Right hindlimb (tissue), 1 donor: ENCODE measurements at places on chromosomes 6 and 20.
A peak's percentile ranks its signal among the peaks of the same experiment; 100 is the strongest.

GRCh38 chr6:167937948-167938911 lies 59.2 kb upstream of the KIF25 start:
- no peak for DNase-seq

GRCh38 chr6:41685641-41686380 lies 47.5 kb downstream of the MDFI start:
- DNase-seq = peak; percentile 15

- DNase-seq = peak; percentile 69
These were observed 31.2 kb downstream of the PARD6B start for GRCh38 chr20:50762435-50763220.

GRCh38 chr6:129959358-129959930 lies 58.9 kb upstream of the L3MBTL3 start:
- no peak for DNase-seq

GRCh38 chr6:167654389-167654788 lies 172.3 kb upstream of the AFDN start:
- no peak for DNase-seq

- DNase-seq = no peak
These were observed 186.7 kb downstream of the GJA10 start for GRCh38 chr6:90080876-90081481.

GRCh38 chr20:37336369-37337207 lies 9.4 kb upstream of the SRC start:
- DNase-seq = peak; percentile 65

DNA sequence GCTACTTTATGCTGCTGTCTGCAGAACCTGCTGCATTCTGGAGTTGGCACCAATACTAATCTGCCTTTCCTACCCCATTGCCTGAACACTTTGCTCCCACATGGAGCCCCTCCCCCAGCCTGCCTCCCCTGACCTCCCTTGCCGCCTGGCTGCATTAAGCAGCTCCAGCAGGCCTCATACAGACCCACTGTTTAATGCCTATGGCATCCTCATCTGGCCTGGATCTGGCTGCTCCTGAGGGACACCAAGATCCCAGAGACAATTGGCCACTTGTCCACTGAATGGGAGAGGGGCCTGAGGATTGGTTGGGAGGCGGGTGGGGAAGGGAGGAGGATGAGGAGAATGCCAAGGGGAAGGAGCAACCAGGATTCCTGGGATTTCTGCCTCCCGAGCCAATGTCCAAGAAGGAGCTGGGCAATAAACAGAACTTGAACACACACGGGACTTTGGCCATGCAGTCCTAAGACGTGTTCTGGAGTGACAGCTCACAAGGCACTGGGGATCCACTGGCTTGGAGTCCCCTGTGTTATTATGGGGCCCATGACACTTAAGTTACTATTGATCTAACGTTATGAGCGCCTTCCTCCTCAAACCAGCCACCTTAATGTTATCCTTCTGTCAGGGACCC lies 10.4 kb upstream of the KCNK5 start:
- no peak for DNase-seq

DNA sequence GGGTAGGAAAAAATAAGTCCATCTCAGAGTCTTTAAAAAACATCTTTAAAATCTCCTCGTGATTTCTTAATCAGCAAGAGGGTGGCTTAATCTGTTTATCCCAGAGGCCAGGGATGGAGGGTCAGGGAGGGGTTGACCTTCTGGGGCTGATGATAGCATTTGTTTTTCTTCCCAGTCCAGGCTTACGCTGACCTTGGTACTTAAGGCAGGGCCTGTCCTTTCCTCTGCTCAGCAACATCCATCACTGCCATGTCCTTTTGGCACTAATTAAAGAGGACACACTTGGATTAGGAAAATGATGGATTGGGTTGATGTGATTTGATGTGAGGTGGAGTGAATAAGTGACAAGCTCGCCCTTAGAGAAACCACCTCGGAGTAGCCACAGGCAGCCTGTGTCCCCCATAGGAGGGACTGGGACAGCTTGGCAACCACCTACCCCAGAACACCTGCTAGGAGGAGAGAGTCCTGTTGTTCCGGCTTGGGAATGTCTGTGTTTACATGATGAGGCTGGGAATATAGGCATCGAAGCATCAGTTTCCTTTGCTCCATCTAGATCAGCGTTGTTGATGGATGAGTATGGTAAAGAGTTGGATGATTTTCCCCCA lies 44.2 kb downstream of the PHACTR3 start:
- DNase-seq = no peak

GRCh38 chr6:35500782-35501181 lies 3.9 kb upstream of the TEAD3 start:
- no peak for DNase-seq

GRCh38 chr6:132481189-132481588 lies 31.7 kb downstream of the STX7 start:
- DNase-seq = no peak

DNA sequence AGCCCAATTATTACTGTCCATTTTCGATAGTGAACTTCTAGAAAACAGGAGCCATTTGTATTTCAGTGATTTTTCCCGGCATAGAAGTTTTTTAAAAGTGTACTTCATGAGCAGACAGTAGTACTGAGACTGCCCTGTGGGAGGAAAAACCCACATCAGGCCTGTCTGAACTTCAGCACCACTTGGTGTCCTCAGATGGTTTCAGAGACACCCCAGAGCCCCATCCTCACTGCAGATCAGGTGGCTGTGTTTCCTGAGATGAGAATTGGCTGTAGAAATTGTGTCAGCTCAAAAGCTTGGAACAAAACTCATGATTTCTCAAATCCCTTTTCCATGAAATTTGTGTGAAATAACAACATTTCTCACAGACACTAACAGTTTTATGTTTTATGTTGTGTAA lies 110.0 kb upstream of the RIN2 start:
- no peak for DNase-seq

- DNase-seq = no peak
These were observed 245.8 kb upstream of the RAB32 start for GRCh38 chr6:146297815-146298214.

- DNase-seq = peak; percentile 56
These were observed 24.6 kb downstream of the SLCO4A1 start for GRCh38 chr20:62666736-62667529.

DNA sequence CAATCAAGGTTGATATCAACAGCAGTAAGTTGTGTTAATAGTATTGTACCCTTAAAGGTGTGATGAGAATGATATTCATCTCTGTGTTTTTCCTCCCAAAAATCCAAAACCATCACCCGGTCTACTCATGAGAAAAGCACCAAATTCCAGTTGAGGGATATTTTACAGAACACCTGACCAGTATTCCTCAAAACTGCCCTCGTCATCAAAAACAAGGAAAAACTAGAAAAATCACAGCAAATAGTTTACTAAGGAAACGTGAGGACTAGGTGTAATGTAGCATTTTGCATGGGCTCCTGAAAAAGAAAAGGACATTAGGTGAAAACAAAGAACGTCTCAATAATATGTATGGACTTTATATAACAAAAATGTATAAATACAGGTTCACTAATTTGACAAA lies 394.4 kb upstream of the NRSN1 start:
- DNase-seq = no peak

- no peak for DNase-seq
These were observed 2.2 kb downstream of the IBTK start for GRCh38 chr6:82245376-82245775.

- no peak for DNase-seq
These were observed 144.2 kb upstream of the HDDC2 start for GRCh38 chr6:125446011-125446410.

DNA sequence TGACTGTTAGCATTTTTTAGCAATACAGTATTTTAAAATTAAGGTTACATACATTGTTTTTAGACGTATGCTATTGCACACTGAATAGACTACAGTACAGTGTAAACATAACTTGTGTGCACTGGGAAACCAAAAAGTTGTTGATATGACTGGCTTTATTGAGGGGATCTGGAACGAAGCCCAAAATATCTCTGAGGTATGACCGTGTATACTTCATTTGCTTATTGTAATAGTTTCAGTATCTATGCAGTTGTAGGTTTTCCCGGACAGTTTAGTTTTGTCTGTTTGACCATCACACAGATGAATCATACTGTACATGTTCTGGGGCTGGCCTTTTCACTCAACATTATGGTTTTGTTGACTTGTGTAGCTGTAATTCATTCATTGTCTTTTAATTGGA lies 6.9 kb upstream of the ZBTB12 start:
- DNase-seq = no peak

- DNase-seq = no peak
These were observed 218.7 kb upstream of the FERMT1 start for GRCh38 chr20:6341491-6341890.

DNA sequence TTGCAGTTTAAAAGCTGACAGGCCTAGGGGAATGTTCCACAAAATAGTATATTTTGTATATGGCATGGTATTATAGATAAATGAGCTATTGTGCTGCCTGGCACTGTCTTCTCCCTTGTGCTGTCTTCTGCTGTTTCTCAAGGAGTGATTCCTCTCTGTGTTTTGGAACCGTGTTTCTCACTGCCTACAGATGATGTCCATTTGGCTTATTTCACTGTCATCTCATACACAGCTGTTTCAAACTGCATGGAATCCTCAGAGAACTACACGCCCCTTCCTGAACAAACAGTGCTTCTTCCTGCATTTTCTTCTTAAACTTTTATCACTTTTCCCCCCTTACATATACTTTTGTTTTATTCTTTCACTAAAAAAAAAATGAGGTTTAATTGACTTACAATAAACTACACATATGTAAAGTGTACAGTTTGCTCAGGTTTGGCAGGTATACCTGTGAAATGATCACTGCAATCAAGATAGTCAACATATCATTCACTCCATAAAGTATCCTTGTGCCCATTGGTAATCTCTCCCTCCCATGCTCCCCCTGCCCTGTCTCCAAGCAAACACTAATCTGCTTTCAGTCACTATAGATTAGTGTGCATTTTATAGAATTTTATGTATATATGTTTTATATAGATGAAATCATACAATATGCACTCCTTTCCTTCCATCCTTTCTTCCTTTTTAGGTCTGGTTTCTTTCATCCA lies 43.0 kb downstream of the CBFA2T2 start:
- DNase-seq = peak; percentile 25

DNA sequence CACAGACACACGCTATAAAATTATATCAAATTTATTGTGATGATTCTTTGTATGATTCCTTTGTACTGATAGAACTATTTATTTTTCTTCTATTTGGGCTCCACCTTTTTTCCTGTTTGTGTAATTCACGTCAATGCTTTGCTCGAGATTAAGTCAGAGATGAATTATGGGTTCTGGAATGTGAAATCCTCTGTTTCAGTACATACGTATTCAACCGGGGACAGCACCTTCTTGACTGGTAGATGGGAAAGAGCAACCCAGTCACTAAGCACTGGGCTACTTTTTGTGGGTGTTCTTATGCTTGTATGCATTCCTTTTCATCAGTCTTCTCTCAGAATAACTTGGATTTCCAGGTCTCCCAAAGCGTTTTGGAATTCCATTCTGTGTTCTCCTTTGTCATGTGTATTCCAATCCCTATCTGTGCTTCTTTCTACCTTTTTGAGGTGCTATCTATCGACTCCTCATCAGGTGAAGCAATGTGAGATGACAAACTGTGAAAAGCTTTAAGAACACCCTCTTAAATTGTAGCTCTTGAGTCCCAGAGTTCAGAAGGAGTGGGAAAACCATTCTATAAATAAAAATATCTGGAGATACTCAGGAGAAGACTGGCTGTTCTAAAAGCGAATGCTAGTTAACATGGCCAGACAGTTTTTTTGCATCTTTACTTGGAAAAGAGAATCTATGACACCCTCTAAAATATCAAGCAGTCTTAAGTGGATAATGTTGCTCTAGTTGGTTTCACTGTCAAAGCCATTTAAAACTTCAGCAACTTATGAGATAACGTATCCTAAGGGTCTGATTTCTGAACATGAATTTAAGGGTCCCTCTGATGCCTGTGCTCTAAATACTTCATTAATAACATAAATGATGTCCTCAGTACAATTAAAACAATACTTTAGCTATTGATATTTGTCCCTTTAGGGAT lies 197.7 kb upstream of the PREP start:
- DNase-seq = no peak

- DNase-seq = no peak
These were observed 682.0 kb downstream of the GRIK2 start for GRCh38 chr6:102075539-102075938.

- DNase-seq = no peak
These were observed 162.6 kb downstream of the DNAH8 start for GRCh38 chr6:38877721-38878120.

DNA sequence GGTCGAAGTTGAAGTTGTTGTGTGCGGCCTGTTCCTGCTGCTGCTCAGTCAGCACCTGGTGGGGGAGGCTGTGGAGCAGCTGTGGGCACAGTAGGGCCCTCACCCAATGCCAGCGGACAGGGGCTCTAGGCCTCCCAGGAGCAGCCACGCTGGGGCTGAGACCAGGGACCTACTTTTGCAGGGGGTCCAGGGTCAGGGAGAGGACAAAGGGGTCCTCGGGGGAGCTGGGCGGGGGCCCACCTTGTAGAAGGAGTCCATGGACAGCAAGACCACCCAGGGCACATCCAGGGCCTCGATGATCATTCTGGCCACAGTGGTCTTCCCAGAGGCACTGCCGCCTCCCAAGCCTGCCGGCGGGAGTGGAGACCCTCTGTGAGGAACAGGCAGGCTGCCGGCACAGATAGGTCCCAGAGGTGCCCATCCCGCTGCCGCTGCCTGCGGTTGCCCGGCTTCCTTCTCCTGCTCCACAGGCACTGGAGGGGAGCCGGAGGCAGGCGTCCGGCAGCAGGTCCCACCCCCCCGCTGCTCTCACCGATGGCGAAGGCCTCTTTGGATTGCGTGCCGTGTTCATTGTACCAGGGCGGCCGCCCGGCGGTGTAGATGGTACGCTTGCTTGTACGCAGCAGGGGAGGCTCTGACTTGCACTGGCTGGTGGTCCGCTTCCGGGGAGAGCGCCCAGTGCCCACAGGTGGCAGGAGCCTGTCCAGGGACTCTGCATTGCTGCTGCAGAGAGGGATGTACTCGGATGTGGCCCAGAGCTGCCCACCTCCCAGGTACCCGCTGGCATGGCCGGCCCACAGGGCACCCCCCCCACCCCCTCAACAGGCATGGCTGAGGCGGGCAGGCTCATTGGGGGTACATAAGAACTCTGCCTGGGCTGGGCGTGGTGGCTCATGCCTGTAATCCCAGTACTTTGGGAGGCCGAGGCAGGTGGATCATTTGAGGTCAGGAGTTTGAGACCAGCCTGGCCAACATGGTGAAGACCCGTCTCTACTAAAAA lies 10.0 kb downstream of the UCKL1 start:
- no peak for DNase-seq

GRCh38 chr6:140533526-140533925 lies 1159.1 kb upstream of the CITED2 start:
- DNase-seq = no peak

DNA sequence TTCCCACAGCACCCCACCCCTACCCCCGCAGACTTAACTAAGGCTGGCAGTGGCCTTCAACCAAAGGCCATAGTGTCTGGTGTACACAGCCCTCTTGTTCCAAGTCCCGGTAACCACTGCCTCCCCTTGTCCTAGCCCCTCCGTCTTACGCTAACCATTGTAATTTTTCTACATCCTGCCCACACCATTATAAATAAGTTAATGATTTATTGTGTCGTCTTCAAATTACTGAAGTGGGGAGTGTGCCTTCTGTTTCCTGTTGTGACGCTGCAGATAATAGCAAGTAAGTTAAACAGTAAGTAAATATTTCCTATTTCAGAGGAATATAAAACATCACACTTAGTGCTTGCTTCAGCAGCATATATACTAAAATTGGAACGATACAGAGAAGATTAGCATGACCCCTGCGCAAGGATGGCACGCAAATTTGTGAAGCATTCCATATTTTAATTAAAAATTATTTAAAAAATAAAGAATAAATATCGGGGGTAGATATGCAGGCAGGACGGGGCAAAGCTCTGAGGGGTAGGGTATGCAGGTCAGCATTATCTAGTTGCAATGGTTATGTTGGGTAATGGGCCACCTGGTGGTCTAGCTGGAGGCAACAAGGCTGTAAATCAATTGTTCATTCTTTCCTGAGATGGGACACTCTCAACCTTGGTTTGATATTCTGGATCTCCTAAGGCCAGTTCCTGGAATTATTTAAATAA lies 15.1 kb downstream of the SRSF6 start:
- no peak for DNase-seq
